Endothelial cell of umbilical vein (primary cell): ENCODE measurements at places on chromosomes 2 and 18. TPM values are rescaled to one million over a fixed set of nuclear protein-coding genes. Genes with fewer than 3 reads are reported as not detected.

The ACMSD gene
- not detected in 2 replicates for total RNA-seq

The PTPRN gene
- not detected in 2 replicates for total RNA-seq

The AMMECR1L gene
- 20.7 and 21.5 TPM in 2 replicates for total RNA-seq

The ANKRD30BL gene
- not detected in 2 replicates for total RNA-seq

The IL1A gene
- total RNA-seq = 0.99 and 1.4 TPM in 2 replicates

The CCDC88A gene
- total RNA-seq = 76.8 and 77.4 TPM in 2 replicates

The LIMS4 gene
- total RNA-seq = 14.4 and 35.7 TPM in 2 replicates

The PCARE gene
- not detected in 2 replicates for total RNA-seq

The PLGLB2 gene
- 1.3 and 2.1 TPM in 2 replicates for total RNA-seq

The CNTNAP5 gene
- not detected in 2 replicates for total RNA-seq

The STK36 gene
- total RNA-seq = 34.9 and 40.9 TPM in 2 replicates

The MYO3B gene
- total RNA-seq = not detected in 2 replicates

The KCNG3 gene
- total RNA-seq = 0.15 TPM in 1 of 2 replicates, not detected in the other

The CD8A gene
- total RNA-seq = not detected in 2 replicates

The RPRM gene
- total RNA-seq = not detected in 2 replicates

The LRRTM4 gene
- total RNA-seq = not detected in 2 replicates

The KCNF1 gene
- total RNA-seq = 0.28 and 0.42 TPM in 2 replicates

The CABLES1 gene
- 55.0 and 71.1 TPM in 2 replicates for total RNA-seq

The KLHL14 gene
- total RNA-seq = not detected in 2 replicates

The SYT4 gene
- not detected in 2 replicates for total RNA-seq

The SLC8A1 gene
- 1.8 and 2.1 TPM in 2 replicates for total RNA-seq

The C2orf78 gene
- not detected in 2 replicates for total RNA-seq

The CKAP2L gene
- 25.2 and 30.7 TPM in 2 replicates for total RNA-seq

The GPBAR1 gene
- 0.60 and 0.75 TPM in 2 replicates for total RNA-seq

The TDRD15 gene
- total RNA-seq = not detected in 2 replicates

The CDH20 gene
- total RNA-seq = not detected in 2 replicates

The APOB gene
- total RNA-seq = 0.09 and 0.25 TPM in 2 replicates

The SULT1C3 gene
- not detected in 2 replicates for total RNA-seq

The CD226 gene
- total RNA-seq = 0.20 and 0.25 TPM in 2 replicates

The IL1RL1 gene
- total RNA-seq = 44.0 and 55.1 TPM in 2 replicates

The LRPPRC gene
- 68.2 and 94.0 TPM in 2 replicates for total RNA-seq

The UGT1A1 gene
- not detected in 2 replicates for total RNA-seq

The MROH2A gene
- total RNA-seq = not detected in 2 replicates

The PID1 gene
- total RNA-seq = not detected in 2 replicates

The GCG gene
- total RNA-seq = not detected in 2 replicates

The KATNAL2 gene
- total RNA-seq = 1.3 and 1.8 TPM in 2 replicates

The SLC9A4 gene
- 0.07 TPM in 1 of 2 replicates, not detected in the other for total RNA-seq

The VAMP5 gene
- 164 and 186 TPM in 2 replicates for total RNA-seq

The IKZF2 gene
- 0.46 and 0.72 TPM in 2 replicates for total RNA-seq

The DNAJB2 gene
- 27.3 and 30.4 TPM in 2 replicates for total RNA-seq

The STAM2 gene
- 25.7 and 27.5 TPM in 2 replicates for total RNA-seq

The TWSG1 gene
- 57.4 and 69.6 TPM in 2 replicates for total RNA-seq

The TANC1 gene
- 86.3 and 99.4 TPM in 2 replicates for total RNA-seq

The PECR gene
- 5.4 and 6.2 TPM in 2 replicates for total RNA-seq

The RESP18 gene
- total RNA-seq = not detected in 2 replicates

The TNS1 gene
- total RNA-seq = 35.6 and 52.1 TPM in 2 replicates

The PAIP2B gene
- total RNA-seq = 0.58 and 0.62 TPM in 2 replicates

The TMEM247 gene
- total RNA-seq = not detected in 2 replicates

The OTOS gene
- not detected in 2 replicates for total RNA-seq

The CNDP1 gene
- not detected in 2 replicates for total RNA-seq

The SPDYA gene
- 0.92 and 1.6 TPM in 2 replicates for total RNA-seq

The BOK gene
- 52.4 and 76.0 TPM in 2 replicates for total RNA-seq

The ITGA6 gene
- 174 and 208 TPM in 2 replicates for total RNA-seq

The AMER3 gene
- total RNA-seq = not detected in 2 replicates

The TMEM17 gene
- total RNA-seq = 0.91 and 1.2 TPM in 2 replicates

The CRYBA2 gene
- total RNA-seq = not detected in 2 replicates

The CD28 gene
- 0.15 TPM in 1 of 2 replicates, not detected in the other for total RNA-seq
